Stimulated activated CD4-positive, alpha-beta T cell treated with anti-CD3 and anti-CD28 coated beads, Interleukin-15, amount 100 ng/mL, for 24 hours (primary cell): ENCODE measurements at places on chromosomes 2 and 18.

GRCh38 chr2:32678825-32679224 lies 51.0 kb downstream of the TTC27 start:
- no peak for DNase-seq

DNA sequence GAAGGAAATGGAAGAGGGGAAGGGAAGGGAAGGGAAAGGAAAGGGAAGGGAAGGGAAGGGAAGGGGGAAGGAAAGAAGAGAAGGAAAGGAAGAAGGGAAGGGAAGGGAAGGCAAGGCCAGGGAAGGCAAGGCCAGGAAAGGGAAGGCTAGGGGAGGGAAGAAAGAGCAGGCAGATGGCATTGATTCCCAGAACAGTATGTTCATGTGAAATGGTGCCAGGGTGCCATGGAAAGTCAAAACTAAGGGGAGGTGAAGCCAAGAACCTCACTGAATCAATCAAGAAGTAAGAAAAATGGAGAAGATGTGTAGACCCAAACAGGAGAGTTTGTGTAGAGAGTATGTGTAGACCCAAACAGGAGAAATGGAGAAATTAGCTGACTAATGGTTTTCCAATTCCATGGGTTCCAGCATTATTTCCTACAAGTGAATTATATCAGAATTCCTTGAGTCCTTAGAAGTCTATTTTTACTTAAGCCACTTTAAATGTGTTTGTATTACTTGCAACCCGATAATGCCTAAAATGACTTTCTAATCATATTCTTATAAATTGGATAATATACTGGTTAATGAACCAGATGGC lies 367.6 kb downstream of the TXNL1 start:
- no peak for DNase-seq

DNA sequence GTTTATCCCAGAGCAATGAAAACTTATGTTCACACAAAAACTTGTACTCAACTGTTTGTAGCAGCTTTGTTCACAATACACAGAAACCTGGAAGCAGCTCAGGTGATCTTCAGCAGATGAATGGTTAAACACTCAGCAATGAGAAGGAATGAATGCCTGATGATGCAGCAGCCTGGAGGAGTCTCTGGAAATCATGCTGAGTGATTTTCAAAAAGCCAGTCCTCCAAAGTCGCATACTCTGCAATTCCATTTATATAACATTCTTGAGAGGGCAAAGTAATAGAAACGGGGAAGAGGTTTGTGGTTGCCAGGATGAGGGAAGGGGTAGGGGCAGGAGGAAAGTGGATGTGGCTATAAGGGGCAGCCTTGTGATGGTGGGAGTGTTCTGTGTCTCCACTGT lies 108.1 kb downstream of the CTIF start:
- DNase-seq: no peak

- DNase-seq: no peak
These were observed 127.4 kb downstream of the CCDC102B start for GRCh38 chr18:68925268-68925667.

DNA sequence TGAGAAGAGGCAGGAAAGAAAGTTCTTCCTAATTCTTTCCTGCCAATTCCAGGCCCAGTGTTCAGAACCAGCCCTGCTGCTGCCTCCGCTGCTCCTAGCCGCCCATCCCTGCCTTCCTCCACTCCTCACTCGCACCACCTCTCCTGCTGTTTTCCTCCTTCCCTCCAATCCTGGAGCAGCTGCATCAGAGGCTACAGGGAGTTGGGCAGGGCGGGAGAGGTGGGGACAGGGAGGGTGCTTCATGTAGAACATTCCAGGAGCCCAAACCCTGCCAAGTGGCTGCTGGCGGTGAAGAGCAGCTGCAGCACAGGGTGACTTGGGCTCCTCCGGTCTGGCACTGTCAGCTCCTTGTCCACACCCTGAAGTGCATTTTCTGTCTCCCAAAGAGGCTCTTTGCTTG lies 176.3 kb downstream of the TNS1 start:
- no peak for DNase-seq

DNA sequence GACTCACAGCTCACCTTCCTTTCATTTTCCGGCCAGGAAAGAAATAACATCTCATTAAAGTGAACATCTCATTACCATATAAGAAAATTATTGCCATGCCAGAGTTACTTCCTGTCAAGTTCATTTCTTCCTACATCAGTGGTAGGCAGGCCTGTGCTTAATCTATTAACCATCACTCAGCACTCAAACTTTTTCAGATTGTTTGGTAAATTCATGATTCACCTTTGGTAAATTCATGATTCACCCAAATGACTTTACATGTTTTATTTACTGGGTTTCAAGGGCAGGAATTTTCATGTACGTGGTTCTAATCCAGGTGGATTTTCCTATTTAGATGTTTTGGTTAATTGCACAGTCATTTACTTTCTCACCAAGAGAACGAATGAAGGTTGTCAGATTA lies 116.5 kb downstream of the CSRNP3 start:
- DNase-seq: no peak

- no peak for DNase-seq
These were observed 481.3 kb downstream of the PIK3C3 start for GRCh38 chr18:42436222-42436765.

DNA sequence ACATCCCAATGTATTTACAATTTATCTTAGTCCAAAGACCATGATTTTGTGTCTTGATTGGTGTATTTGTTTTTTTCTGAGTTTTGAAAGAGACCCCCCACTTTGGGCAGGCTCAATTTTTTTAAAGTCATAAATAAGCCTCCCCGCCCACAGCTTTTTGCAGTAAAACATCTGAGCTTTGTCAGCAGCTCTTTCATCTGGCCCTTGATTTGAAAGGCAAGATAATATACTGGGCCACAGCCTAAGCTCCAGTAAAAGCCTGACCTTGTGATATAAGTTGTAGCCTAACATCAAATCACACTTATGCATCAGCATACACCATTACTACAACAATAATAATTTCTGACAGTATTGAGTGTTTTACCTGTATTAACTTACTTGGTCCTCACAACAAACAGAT lies 51.3 kb upstream of the SERTAD2 start:
- DNase-seq: no peak

GRCh38 chr2:207072571-207072970 lies 93.2 kb downstream of the KLF7 start:
- no peak for DNase-seq
